Activated CD8-positive, alpha-beta T cell treated with anti-CD3 and anti-CD28 coated beads for 36 hours (primary cell): ENCODE measurements at places on chromosomes 7 and 10.

DNA sequence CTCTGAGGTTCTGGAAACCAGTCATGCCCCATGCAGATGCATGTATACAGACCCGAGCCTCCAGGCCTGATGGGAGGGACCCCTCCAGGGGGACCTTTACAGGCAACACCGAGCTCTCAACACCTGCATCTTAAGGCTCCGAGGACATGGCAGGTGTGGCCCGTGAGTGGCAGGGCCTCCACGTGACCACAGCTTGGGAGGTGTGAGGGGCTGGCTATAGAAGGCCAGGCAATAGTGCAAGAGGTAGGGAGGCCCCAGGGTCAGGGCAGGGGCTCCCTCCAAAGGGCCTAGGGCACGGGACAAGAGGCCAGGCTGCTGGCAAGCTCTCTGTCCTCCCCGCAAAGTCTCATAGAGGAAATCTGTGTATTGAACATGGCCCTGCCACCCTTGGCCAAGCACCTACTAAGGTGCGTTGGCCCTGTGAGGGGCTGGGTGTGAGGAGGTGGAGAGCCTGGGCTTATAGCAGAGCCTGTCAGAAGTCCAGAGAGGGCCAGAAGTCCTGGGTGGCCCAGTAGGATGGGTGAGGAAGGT lies 134.2 kb downstream of the PTPN20 start:
- no peak for DNase-seq

GRCh38 chr10:30992681-30993080 lies 39.0 kb downstream of the ZNF438 start:
- no peak for DNase-seq

DNA sequence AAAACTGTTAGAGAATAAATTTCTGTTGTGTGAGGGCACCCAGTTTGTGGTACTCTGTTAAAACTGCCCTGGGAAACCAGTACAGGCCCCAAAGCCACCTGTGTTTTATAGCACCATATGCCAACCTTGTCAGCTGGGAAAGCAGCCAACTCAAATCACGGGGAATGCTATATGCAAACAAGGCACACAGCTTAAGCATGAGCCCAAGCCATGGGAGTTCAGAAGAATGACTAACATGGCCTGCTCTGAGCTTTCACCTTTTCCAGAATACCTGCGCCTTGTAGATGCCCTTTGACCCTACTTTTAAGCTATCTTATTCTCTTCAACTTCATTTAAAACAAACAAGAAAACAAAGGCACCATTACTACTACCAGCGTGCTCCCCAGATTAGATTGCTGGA lies 5.5 kb upstream of the SLC25A13 start:
- DNase-seq = no peak

GRCh38 chr7:39144420-39144819 lies 166.7 kb downstream of the POU6F2 start:
- no peak for DNase-seq

DNA sequence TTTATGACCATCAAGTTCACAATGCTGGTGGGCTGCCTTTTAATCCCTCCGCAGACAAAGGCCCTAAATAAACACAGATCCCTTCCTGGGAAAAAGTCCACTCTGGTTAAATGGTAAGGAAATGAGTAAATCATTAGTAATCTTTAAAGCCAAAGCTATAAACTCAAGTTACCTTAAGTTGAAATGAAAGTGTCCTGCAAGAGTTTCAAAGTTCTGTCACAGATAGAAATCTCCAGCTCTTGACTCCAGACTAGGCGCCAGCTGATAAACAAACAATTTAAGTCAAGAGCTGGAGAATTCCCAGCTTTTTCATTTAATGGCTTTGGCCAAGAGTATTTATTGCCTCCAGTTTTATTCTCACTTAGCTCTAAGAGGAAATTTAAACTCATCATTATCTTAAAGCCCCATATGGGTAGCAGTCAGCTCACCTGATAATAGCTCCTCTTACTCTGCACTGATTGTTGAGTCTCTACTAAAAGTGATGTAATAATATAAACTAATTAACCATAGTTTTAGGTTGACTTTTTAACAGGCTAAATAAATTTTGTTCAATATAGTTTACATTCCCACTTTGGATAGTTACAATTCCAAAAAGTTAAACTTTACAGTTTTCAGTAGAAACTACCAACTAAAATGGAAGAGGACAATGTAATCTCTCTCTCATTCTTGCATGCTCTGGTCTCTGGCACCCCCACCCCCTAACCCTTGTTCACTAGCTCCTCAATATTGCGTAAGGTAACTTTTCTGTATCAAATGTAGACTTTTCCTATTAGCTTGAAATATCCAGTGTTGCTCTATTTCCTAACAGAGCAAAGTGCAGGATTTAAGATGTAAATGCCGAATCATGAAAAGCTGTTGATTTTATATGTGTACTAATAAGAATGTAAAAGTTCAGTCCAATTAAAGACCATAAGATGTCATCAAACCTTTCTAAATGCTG lies 56.1 kb downstream of the HIBADH start:
- no peak for DNase-seq

- no peak for DNase-seq
These were observed 462.8 kb upstream of the ZWINT start for GRCh38 chr10:56823849-56824248.

- no peak for DNase-seq
These were observed 66.6 kb upstream of the CPXM2 start for GRCh38 chr10:123958241-123958640.

DNA sequence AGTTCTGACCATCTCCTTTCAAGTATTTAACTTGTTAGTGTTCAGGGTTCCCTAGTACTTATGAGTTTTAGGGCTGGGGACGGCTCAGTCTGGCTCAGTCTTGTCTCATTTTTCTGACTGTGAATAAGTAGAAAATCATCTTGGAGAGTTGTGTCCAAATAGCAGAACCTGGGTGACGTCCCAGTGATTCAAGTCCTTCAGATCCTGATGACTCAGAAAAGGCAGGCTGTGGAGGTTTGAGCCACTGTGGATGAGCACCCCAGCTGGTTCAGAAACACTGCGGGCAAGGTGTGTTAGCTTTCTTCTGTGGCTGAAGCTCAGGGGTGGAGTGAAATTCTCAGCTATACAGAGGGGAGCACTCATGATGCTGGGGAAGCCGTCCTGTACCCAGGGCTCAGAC lies 154.4 kb upstream of the NPY start:
- DNase-seq = no peak

DNA sequence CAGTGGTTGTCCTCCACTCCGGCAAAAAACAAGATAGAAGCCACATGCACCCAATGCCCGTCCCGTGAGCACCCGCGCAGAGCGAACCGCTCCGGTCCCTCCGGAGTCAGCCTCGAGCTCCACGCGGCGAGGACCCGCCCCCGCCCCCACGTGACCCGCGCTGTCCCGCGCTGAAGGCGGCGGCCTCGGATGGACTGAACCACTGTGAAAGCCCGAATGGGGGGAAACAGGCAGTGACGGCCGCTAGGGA lies 766 bp upstream of the EIF3B start:
- peak; percentile 93 for DNase-seq

GRCh38 chr10:110782616-110783015 lies 89.1 kb upstream of the PDCD4 start:
- DNase-seq = no peak

GRCh38 chr7:22393913-22394729 lies 37.2 kb upstream of the RAPGEF5 start:
- no peak for DNase-seq

DNA sequence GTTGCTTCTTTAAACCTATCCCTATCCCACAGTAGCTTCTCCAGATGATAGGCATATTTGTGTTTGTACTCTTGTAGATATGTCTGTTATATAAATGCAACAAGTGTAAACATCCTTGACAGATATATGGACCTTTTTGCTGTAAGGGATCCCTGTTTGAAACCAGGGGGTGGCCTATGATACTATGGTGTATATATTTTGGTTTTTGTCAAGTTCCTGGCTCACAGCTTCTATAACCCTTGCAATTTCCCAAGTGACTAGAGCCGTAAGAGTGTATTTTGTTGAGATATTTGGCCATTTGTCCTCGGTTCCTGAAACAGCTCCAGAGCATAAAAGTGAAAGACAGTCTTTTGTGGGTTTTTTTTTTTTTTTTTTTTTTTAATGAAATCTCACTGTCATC lies 9.7 kb downstream of the COMTD1 start:
- no peak for DNase-seq

GRCh38 chr7:2637505-2638223 lies 5.9 kb downstream of the TTYH3 start:
- DNase-seq = no peak

DNA sequence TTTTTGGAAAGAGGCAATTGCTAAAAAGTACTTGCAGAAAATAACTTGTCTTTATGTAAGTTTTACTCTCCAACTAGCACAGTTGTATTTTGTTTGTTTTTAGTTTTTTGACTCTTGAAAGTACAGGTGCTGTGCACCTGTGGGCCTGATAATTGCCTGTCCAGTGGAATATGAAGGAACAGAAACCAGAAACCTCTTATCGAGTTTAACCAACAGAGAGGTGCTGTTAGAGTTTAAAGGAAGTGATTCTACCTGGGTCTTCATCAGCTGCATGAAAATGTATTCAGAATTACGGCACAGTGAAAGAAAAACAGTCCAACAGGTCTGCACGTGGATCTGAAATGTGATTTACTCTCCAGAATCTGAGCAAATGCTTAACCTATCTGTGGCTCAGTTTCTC lies 326.6 kb upstream of the POM121L12 start:
- no peak for DNase-seq

DNA sequence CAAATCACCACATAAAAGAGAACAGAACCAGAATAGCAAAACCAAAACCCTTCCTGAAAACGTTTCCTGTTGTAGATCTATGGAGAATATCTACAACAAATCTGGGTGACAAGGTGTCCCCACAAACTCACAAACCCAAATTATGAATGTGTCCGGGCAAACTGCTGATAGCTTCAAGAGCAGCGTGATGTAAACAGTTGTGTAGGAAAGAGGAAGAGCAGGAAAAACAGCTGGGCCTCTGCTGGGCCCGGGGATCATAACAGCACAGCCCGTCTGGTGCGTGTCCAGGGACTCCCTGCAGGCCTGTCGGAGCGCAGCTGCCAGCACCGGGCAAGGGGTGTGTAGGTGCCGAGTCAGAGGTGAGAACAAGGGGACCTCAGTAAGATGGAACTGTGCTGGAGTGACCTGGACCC lies 53.7 kb downstream of the KCNH2 start:
- DNase-seq = no peak

- DNase-seq = no peak
These were observed 375 bp upstream of the CHN2 start for GRCh38 chr7:29194206-29194593.

GRCh38 chr10:121137533-121137932 lies 286.4 kb downstream of the WDR11 start:
- DNase-seq = no peak

- DNase-seq = no peak
These were observed 158.1 kb upstream of the LRRTM3 start for GRCh38 chr10:66767707-66768106.

- no peak for DNase-seq
These were observed at the start of gene KAZALD1 for GRCh38 chr10:101061624-101062231. TSS of gene KAZALD1 (plus strand) at chr10:101061989. CDS start at chr10:101062593, 604 bp downstream.

DNA sequence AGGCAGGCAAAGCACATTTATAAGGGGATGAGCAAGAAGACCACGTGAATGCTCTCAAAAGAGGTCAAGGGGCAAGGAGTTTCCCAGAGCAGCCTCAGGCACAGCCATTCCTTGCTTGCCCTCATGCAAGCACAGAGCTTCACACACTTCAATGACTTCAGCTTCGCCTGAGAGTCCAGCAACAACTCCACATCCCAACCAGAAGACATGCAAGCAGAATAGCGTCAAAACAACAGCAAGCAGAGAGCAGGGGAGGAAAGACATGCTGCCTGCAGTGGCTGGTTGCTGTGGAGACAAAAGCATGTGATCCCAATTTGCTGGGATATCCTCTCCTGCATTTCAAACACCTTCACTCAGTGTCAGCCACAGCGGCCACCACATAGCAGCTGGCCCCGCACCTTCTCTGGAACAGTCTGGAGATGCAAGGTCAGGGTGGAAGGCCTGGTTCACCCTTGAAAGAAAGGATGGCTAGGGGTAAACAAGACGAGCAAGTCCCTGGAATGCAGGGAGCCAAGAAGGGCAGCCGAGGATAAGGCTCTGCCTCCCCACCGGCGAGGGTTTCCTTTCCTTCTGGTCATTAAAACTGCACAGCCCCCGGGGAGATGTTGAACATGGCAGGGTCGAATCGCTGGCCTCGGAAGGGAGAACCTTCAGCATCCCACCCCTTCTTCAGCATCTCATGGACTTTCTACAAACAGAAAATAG lies 60.2 kb upstream of the CAMK2B start:
- no peak for DNase-seq

GRCh38 chr10:67790534-67791408 lies 47.2 kb downstream of the DNAJC12 start:
- DNase-seq = peak; percentile 68

GRCh38 chr10:65618126-65618525 lies 1307.7 kb upstream of the LRRTM3 start:
- DNase-seq = no peak

- no peak for DNase-seq
These were observed 50.0 kb downstream of the PRPF18 start for GRCh38 chr10:13636776-13637175.

- peak; percentile 24 for DNase-seq
These were observed 73.3 kb downstream of the WIPF3 start for GRCh38 chr7:29879609-29880008.

- DNase-seq = no peak
These were observed 1.3 kb upstream of the PLAU start for GRCh38 chr10:73909540-73910115.

DNA sequence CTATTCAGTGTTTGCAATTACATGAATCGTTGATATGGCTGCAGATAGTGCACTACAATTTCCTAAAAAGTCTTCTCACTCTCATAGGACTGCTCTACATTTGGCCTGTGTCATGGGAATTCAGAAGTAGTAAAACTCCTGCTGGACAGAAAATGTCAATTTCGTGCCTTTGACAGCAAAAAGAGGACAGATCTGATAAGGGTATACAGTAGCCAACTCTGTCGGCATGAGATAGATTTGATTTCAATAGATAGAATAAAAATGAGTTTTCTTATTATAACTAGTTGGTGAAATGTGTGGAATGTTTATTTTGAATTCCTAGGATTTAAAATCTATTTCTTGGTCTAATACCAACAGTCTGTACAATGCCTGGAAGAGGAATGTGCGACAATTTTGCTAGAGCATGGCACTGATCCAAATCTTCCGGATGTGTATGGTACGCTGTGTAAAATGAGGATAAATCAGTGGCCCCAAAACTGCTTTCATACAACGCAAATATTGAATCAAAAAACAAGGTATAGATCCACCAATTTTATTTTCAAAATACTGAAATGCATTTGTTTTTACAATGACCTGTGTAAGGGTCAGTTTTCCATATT lies 133.5 kb upstream of the CDK13 start:
- DNase-seq = no peak

- DNase-seq = no peak
These were observed 1.5 kb downstream of the BZW2 start for GRCh38 chr7:16647435-16647960.

- DNase-seq = peak; percentile 87
These were observed 492 bp upstream of the VCL start for GRCh38 chr10:73997461-73997786.
